ENCODE measurements at places on chromosomes 5 and 9.

GRCh38 chr9:69805962-69806515, 14.6 kb upstream of the CFAP95 start:
- peak; percentile 26 for DNase-seq

DNA sequence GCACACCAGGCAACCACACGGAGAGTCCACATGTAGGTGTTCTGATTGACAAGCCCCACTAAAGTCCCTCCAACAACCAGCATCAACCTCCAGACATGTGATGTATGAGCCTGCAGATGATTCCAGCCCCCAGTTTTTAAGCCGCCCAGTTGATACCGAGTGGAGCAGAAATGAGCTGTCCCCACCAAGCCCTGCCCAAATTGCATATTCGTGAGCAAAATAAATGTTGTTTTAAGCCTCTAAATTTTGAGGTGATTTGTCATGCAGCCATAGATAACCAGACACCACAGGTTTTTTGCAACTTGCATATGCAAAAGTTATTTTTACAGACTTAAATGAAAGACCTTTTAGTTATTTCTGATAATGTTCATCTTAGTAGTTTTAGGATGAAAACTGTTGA, 187.7 kb downstream of the PIK3R1 start:
- DNase-seq: no peak

DNA sequence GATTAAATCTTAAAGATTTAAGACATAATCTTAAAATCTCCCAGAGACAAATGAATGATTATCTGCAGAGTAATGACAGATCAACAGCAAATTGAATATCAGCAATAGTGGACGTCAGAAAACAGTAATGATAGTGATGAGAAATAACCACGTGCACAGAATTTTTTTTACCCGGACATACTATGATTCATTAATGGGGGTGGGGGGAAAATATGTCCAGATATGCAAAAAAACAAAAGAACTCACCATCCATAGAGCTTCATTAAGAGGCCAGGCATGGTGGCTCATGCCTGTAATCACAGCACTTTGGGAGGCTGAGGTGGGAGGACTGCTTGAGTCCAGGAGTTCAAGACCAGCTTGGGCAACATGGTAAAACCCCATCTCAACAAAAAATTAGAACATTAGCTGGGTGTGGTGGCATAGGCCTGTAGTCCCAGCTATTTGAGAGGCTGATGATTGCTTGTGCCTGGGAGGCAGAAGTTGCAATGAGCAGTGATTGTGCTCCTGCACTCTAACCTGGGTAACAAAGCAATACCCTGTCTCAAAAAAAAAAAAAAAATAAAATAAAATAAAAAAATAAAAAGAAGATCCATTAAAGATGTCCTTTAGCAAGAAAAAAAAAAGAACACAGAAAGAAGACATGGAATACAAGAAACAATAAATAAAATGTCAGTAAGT, 30.9 kb upstream of the SHOC1 start:
- no peak for DNase-seq

- DNase-seq: no peak
Measured at GRCh38 chr5:35436400-35437057, 181.1 kb upstream of the SPEF2 start.

DNA sequence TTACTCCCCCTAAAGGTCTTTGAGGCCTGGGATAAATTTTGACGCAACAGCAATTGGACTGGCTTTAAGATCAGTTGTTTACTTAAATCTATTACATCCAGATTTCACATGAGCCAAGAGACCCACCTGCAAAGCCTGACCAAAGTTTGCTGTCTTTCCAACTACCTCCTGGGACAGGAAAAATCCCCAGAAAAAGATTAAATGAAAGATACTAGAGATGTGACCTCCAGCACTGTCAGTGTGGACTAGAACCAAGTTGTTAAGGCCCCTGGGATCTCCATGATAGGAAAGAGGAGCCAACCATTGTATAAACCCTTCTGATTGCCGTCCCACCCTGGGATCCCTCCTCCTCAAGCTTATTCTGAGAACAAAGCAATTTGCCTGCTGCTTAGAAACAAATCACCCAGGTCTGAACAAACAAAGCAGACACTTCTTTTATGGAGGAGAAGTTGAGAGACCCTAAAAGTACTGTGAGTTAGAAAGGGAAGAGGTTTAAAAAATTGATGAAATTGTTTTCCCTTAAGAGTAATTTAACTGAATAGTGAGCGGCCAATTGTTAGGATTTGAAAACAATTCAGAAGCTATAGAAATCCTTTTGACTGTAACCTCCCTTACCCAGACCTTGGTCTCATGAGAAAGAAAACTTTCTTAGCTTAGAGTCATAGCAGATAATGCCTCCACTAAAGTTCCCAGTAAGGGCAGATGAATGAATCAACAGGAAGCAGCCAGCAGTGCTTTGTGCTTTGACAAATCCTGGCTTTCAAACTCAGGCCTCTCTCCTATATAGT, 255.2 kb downstream of the TMEM167A start:
- no peak for DNase-seq

DNA sequence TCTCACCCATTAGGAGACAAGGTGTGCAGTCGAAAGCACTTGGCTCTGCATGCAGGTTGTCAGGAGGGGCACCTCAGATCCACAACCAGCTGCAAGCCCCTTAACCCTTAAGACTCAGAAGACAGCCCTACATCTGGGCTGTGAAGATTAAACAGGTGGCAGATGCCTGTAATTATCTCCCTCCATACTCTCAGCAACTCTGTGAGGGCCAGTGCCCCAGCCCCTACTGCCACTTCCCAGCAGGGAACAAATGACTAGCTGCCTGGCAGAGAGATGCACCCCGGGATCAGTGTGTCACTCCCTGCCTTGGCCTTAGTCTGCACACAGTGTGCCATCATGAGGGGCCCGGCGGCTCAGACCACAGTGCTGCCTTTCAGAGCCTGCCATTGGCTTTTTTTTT, 42.0 kb downstream of the CRB2 start:
- DNase-seq: no peak

DNA sequence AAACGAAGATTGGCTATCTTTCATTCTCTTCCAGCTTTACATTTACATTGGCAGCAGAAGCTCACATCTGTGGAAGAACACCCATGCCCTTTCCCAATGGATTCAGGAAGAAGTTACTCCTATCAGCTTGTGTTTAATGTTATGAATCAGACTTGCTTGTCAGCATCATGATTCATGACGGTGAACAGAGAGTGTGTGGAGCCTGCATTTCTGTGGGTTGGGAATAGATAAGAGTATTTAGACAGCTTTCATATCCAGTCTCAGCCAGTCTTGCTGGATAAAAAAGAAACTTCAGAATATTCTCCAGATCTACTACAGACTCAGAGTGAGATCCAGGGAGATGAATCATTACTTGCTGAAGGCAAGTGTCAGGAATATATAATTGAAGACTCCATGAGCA, 812.9 kb upstream of the ZNF608 start:
- no peak for DNase-seq

- peak; percentile 27 for DNase-seq
Measured at GRCh38 chr5:110054240-110054639, 364.5 kb downstream of the MAN2A1 start.

GRCh38 chr9:12930906-12931305, 156.1 kb downstream of the LURAP1L start:
- no peak for DNase-seq
